ENCODE measurements at places on chromosomes 4 and X. TPM values are rescaled to one million over a fixed set of nuclear protein-coding genes. Genes with fewer than 3 reads are reported as not detected.

DNA sequence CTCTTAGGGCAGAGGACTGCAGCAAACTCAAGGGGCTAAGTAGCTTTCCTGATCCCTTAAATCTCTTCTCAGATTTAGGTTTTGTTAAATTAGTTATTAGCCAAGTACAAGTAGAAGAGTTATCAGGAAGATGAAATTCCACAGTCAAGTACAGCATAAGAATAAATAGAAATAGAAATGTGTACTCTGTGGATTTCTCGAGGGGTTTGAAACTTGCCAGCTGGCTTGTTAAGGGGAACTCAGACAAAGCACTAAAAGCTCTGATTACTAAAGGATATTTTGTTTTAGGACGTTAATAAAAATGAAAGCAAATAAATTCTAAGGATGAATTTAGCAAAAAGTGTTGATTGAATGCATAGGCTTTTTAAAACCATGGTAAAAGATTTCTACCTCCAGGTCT, 654.6 kb downstream of the RAPGEF2 start:
- DNase-seq: no peak

DNA sequence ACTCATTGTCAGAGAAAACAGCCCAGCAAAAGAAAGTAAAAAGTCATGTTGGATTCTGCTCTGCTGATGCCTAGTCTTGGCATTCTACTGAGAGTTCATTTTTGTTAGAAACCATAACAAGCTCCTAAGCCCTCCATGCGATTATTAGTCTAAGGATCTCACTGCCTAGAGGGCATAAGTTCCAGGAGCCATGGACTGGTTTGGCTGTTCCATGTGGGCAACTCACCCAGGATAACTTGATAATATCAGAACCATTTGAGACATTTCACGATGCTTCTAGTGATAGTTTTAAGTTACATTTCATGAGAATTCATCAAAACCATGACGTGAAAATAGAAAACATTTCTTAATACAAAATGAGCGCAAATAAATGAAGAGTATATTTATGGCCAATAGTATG, 376.8 kb upstream of the GALNT7 start:
- no peak for DNase-seq

DNA sequence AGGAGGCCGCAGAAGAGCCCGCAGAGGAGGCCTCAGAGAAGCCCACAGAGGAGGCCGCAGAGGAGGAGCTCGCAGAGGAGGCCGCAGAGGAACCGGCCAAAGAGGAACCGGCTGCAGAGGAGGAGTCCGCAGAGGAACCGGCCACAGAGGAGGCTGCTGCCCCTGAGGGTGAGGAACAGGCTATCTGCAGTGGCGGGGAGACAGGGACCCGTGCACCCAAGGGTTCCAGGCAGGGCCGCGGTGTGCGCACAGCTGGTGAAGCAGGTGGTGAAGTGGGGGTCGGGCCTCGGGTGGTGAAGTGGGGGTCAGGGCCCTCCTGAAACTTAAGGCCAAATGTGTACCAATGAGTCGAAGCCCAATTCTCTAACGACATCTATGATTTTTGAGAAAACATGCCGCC, 1.1 kb downstream of the CT47C1 start:
- no peak for DNase-seq

DNA sequence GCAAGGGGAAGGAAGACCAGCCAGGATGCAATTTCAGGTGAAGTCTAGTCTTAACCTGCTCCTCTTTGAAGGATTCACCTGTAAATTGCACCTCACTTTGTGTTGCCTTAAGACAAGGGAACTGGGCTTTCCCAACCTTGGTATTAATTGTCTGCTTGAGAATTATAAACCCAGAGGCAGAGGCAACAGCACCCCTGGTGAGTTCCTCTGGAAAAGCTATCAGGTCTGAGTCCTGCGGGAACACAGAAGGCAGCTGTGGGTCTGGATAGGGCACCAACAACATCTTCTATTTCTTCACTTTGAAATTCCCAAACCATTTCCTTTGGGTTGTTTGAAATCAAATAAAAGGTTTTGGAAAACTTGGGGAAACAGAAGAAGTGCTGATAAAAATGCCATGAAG, 109.2 kb upstream of the NPY2R start:
- DNase-seq: no peak

GRCh38 chr4:128810871-128811570, 1.5 kb downstream of the JADE1 start:
- DNase-seq: peak; percentile 82

DNA sequence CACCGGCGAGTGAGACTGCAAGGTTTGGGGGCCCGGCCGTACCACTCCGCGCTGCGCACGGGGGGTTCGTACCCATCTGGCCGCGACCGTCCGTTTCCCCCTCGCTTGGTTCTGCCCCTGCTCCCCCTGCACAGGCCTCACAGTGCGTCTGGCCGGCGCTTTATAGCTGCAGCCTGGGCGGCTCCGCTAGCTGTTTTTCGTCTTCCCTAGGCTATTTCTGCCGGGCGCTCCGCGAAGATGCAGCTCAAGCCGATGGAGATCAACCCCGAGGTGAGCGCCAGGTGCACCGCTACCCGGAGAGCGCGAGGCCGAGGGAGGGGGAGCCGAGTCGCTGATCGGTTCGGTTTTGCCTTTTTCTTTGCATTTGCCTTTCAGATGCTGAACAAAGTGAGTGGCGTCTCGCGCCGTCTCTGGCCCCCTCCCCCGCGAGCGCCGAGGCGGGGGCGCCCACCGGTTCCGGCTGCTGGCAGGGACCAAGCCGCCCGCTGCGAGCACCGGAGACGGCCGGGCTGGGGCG, at the start of gene UCHL1:
TSS of gene UCHL1 (plus strand) at position 189 of the 517 bp plus-strand sequence. CDS start at position 238, 49 bp downstream.
- peak; percentile 97 for DNase-seq

DNA sequence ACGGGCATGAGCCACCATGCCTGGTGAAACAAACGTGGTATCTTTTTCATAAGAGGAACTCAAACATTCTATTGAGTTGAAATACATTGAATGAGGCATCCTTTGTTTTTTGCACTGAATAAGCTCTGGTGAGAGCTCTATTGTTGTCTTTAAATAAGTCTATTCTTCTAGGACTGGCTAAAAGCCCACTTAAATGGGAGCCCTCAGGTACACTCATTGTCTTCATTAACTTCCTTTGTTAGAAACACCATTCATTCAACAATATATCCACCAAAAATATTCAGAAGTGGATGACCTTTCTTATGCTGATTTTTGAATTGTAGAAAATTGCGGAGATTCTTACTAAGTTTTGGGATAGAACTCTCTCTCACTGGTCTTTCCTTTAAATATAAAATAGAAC, 568.0 kb downstream of the IL1RAPL1 start:
- DNase-seq: no peak

DNA sequence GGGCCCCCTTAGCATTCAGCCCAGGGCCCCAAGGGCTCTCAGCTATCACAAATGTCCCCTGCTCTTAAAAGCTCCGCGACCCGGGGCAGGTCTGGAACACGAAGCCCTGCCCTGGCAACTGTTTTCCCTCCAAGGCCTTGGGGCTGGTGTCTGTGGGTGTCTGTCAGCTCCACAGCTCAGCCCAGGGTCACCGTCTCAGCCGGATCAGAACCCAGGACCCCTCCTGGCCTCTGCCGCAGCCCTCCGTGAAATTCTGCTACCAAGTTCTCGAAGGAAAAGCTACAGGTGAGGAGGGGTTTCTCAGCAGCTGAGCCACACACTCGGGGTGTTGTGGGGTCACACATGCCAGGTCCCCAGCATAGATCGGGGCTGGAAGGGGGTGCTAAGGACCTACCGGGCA, 61.2 kb downstream of the ACOX3 start:
- DNase-seq: no peak

GRCh38 chrX:5823903-5824302, 404.8 kb downstream of the NLGN4X start:
- no peak for DNase-seq

- DNase-seq: no peak
Observed at GRCh38 chrX:41409006-41409405, 38.1 kb upstream of the NYX start.

DNA sequence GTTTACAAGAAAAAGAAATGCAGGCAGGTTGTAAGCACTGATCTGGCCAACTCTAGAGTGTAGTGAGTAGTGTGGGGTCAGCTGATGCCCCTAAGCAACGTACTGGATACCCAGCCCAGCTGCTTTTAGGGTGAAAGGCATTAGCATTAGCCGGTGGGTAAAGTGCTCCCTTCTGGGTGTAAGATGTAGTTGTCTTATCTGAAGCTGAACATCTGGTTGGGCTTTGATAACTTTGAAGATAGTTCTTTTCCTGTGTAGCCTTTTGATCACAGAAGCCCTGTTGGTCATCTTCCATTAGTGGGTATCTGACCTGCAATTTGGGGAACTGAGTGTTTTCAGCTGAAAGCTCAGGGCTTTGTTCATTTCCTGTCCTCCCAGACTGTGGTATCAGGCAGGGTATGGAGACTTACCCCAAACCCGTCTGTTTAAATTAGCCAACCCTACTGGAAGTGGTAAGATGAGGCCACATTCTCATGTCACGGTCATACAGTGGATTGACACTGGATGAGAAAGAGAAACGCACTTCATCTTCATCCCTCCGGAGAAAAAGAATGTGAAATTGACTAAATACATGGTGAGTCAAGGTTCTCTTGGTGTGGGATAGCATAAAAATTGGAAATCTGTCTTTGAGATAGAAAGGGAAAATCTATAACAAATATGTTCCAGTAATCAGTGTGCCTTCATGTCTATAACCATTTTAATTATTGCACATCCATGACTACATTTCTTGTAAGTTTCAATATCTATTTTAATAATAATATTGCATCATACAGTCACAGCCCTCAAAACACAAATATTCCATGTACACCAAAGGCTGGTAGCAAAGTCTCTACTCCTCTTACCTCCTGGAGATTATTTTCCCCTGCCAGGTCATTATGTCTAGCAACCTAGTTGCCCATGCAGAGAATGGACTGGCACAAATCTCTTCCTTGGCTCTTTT, 8.7 kb downstream of the RHOH start:
- DNase-seq: no peak

DNA sequence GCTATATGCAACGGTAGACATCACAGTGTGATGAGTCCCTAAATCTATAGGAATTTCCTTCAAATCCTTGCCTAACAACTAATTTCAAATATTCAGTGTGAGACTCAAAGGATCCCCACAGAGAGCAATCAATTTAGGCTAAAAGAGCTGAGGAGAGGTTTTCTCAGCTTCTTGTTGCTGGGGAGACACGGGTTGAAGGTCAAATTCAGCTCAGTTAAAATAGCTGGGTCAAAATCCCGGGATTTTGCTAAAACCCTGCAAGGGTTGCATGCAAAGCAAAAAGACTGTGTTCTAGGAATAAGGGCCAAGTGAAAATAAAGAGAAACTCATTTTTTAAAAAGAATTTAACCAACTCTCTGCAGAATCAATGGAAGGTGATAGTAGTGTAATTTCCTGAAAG, 1073.4 kb downstream of the NLGN4X start:
- no peak for DNase-seq

GRCh38 chr4:122658818-122659295, 38.0 kb upstream of the IL21 start:
- DNase-seq: no peak

DNA sequence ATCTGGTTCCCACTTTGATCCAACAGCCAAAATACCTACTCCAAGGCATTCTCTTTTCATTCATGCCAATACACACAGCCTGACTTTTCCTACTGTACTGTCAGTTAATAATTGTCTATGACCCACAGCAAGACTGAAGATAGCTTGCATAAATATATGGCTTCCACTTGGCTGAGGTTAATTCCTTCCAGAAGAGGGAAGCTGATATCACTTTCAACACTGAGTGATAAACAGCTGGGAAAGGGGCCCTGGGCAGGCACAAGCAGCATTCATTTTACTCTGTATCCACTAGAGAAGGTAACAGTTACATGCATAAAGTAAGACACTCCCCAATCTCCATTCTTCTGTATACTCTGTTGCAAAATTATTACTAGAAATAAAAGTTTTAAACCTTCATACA, 200.2 kb upstream of the UGT8 start:
- DNase-seq: no peak

DNA sequence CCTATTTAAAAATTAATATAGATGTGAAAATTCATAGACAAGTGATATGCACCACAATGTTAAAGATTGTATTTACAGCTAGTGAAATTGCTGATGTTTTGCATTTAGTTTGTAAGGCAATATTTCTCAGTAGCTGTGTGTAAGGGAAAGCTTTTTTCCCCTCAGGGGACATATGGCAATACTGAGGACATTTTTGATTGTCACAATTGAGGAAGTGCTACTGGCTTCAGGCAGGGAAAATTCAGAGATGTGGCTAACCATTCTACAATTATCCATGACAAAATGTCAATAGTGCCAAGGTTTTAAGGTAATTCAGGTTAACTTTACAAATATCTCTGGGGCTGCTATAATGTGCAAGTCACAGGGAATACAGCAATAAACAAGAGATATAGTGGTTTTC, 66.1 kb upstream of the IL15 start:
- DNase-seq: no peak

- peak; percentile 91 for DNase-seq
Observed at GRCh38 chrX:16870095-16870861, at the start of gene RBBP7. Gene RBBP7, minus strand, starts transcription at chrX:16870362. Its CDS starts 309 bp downstream, at chrX:16870053.

DNA sequence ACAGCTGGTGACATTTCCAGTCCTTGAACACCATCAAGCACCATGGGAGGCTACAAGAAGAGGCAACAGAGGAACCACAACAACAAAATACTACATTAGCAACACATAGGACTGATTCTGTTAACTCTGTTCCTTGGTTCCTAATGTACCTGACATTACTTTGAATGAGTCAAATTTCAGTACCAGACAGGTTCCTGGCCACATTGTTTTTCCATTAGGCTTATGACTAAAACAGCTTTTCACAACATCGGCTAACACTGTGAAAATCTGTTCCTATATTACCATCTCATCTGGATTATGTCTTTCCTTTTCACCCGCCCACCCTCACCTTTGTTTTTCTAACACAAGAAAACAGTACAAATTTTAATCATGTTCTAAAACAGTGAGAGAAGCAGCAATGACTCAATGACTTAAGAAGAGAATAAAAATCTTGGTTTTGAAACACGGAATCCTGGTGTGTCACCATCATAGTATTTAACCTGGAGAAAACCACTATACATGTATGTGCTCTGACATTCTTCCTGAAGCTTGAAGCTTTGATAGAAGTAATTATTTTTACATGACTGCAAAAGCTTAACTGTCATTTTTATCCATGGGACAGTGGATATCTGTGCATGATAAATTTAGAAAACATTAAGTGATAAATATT, 143.9 kb downstream of the SCFD2 start:
- no peak for DNase-seq

- peak; percentile 13 for DNase-seq
Observed at GRCh38 chrX:53374222-53374820, 48.1 kb downstream of the SMC1A start.

DNA sequence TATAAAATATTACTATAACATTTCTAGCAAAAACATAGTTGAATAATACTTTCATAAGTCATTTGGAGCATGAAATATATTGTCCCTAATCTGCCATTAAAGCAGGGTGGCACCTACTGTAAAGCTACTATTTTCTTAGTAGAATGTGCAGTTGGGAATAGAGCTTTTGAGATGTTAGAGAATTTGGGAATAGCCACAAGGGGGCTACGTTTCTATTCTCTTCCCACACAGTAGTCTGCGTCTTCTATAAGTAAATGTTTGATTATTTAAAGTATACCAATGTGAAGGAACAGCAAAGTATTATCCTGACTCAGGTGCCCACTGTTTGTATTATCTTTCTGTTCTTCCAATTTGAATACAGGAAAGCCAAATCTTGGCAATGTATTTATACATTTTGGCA, 323.2 kb upstream of the GIMD1 start:
- no peak for DNase-seq

Gene AFM
- total RNA-seq: not detected

Gene MYOZ2
- total RNA-seq: not detected

Gene MAGEE2
- total RNA-seq: not detected

Gene SERPINA7
- 0.06 TPM for total RNA-seq

Gene SH3D19
- total RNA-seq: 5.3 TPM

Gene GAGE12H
- total RNA-seq: not detected
